D721Med (cell line): ENCODE measurements at places on chromosomes 2 and 18.
A peak's percentile ranks its signal among the peaks of the same experiment; 100 is the strongest.

DNA sequence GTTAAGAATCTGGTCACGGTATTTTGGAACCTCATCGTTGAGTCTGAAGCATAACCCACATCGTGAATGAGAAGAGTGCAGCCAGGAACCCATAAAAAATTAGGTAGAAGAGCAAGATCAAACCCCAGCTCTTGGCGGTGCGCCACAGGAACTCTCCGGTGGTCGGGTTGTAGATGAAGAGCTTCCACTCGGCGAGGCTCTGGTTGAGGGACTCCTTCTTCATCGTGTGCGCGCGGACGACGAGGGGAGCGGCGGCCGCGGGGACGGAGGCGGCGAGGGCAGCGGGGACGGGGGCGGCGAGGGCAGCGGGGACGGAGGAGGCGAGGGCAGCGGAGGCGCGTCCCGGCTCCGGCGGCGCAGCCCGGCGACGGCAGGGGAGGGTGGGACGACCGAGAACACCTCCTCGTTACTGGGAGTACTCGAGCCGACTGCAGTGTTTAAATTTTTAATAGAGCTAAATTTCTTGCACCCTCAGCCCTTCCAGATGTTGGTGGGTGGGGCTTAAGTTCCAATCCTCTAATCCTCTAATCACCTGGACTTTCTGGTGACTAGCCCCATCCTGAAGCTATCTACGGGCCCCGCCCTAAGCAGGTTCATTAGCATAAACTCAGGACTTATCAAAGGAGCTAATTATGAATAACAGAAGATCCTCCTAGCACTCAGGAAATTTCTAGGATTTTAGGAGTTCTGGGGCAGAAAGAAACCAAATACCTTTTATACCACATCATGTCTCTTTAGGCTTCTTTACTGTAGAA is 20.4 kb upstream of the PAPOLG start:
- DNase-seq: no peak

GRCh38 chr2:190996338-190996946 is 17.5 kb downstream of the STAT1 start:
- peak; percentile 49 for DNase-seq

DNA sequence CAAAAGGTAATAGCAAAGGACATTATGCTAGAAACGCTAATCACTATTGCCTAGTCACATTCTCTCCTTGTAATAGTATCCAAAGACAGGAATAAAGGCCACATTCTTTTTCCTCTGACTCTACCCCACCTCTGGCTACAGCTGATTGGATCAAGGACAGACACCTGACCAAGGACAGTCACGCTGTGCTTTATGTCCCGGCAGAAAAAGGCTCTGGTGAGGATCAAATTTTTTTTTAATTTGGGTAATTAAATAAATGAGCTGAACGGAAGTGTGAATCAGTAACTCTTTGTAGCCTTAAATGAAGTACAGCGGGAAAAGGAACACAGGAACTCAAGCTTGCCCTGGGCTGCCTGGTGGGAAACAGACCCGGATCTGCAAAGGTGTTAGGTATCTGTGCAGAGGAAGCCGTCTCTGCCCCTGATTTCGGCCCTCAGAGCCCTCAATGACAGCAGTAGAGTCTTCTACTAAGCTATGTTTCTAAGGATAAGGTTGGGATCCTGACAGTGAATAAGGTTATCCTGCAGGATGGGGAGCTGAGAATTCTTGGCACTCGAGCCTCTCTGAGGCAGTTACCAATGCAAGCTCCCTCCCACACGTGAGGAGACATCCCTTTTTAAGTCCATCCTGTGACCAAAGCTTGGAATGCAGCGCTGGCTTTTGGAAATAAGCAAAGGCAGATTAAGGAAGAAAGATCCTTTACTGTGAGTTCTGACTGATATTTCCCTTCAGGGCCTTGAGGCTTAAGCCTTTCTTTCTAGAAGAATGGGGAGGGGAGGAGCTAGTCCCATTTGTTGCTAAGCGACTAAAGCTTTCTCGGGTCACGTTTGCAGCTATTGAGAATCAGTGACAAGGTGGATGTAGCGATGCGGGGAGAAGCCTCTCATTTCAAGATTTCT is 37.8 kb upstream of the IKZF2 start:
- no peak for DNase-seq

- DNase-seq: no peak
These were observed 79.9 kb upstream of the ARHGAP28 start for GRCh38 chr18:6649421-6650126.

GRCh38 chr2:19392191-19392590 is 33.8 kb upstream of the OSR1 start:
- no peak for DNase-seq

DNA sequence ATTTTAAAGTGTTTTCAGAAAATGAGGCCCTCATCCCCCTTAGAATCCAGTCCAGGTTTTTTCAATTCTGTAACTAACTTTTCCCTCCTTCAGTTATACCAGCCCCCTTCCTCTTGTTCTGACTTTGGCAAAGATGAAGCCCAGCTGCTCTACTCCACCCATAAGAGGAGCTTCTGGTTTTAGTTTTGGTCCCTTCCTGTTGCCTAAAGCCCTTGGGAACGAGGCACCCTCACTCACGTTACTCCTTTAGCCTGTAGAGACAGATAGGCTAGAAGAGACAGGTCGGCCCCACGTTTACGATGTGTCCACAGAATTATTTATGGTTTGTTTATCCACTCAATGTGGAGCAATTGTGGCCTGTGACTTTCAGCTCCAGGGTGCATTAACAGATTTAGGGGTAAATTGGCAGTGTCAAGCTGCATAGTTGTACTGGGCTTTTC is 454.2 kb upstream of the TNP1 start:
- no peak for DNase-seq

DNA sequence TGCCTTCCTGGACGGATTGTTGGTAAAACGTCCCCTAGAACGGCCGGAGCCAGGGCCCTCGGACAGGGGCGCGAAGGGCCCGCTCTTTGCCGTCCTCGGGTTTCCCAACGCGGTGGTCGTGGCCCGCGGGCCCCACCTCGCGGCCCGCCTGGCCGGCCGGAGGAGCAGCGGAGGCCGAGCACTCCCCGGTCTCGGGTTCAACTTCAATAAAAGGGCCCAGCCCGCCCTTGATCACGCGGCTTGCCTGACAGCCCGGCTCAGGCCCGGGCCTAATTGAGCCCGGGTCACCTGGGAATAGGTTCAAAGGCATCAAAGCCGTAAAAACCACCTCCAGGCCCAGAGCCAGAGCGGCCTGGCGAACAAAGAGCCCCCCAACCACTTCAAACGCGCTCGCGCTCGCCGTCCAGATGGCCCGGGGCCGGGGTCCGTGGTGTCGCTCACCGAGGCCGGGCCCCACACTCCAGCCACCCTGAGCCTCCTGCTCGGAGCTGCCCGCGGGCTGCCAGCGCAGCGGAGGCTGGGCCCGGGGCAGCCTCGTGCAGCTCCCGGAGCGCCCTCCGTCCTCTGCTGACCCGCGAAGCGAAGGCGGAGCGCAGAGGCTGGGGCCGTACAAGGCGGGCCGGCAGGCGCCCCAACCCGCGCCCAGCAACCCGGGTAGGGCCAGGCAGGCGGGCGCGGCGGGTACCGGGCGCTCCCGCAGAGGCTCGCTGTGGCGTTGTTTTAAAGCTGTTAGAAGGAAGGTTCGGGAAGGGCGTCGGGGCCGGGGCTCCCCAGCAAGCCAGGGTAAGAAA is 1.1 kb upstream of the TWIST2 start:
- DNase-seq: no peak

DNA sequence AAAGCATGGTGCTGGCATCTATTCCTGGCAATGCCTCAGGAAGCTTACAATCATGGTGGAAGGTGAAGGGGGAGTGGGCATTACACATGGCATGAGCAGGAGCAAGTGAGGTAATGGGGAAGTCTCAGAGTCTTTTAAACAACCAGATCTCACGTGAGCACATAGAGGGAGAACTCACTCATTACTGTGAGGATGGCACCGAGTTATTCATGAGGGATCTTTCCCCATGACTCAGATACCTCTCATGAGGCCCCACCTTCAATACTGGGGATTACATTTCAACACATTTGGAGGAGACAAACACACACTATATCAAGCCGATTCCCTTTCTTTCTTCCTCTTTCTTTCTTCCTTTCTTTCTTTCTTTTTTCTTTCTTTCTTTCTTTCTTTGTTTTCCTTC is 47.9 kb upstream of the FANCL start:
- DNase-seq: no peak

DNA sequence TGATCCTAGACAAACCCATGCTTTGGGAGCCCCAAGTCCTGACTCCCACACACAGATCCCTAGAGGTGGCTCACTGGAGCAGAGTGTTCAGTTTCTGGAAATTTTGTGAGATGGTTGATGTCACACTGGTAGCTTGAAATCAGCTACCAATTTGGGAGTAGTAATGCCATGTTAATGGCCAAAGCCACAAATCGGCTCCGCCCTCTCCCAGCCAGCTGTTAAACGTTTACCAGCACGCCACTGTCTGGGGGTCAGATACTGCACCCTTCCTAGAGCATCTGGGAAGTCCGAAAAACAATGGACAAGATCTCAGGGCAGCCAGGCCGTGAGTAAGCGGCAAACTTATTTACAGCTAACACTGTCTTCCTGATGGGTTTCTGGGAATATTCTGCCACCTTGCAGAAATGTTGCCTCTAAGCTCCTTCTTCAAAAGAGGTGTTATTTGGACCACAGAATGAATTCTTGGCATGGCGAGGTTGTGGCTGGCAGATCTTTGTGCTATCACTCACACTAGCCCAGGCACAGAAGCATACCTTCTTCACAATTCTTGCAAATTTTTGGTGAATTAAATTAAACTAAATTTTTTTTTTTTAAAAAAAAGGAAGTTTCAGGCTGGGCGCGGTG is 60.2 kb upstream of the FZD7 start:
- no peak for DNase-seq

DNA sequence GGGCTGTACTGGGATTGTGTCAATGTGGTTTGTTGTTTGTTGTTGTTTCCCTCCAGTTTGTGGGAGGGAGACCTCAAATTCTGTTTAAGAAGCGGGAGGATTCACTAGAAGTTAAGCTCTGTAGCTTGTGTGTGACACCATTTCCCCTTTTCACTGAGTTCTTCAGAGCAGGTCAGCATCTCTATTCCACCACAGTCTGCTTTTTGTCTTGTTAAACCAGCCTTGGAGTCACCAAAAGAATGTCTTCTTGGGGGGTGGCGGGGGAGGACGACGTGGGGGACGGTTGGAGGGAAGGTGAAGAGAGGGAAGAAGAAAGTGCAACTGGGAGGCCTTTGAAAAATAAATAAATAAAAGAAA is 2.3 kb upstream of the BCL11A start:
- DNase-seq: no peak
